Activated CD8-positive, alpha-beta T cell treated with anti-CD3 and anti-CD28 coated beads for 36 hours (primary cell): ENCODE measurements at places on chromosomes 12 and 14. TPM values are rescaled to one million over a fixed set of nuclear protein-coding genes. Genes with fewer than 3 reads are reported as not detected.

DNA sequence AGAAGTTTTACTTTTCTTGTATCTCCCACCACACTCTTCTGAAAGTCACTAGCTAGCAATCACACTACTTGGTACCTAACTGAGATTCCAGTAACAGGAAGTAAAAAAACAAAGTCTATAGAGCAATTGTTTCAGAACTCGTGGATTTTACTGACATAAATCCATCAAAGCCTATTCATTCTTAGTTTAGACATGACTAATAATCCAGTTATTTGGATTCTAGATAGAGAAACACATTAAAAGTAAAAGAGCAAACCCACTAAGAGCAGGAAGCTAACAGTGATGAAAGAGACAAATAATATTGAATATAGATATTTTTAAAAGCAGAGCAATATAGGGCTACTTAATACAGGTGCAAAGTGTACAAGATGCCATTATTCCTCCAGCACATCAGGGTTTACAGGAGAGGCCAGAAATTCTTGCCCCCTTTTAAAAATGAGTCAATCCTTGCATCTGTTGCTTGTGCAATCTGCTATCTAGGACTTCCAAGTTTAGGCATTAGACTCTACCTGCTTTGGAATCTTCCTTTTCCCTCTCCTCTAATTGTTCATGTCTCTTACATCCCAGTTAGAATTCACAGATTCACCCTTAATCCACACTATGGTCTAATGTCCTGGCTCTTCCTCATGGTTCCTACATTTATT is 6.0 kb downstream of the HEATR5A start:
- no peak for DNase-seq

GRCh38 chr12:89333564-89334252 is 18.6 kb downstream of the DUSP6 start:
- peak; percentile 42 for DNase-seq

DNA sequence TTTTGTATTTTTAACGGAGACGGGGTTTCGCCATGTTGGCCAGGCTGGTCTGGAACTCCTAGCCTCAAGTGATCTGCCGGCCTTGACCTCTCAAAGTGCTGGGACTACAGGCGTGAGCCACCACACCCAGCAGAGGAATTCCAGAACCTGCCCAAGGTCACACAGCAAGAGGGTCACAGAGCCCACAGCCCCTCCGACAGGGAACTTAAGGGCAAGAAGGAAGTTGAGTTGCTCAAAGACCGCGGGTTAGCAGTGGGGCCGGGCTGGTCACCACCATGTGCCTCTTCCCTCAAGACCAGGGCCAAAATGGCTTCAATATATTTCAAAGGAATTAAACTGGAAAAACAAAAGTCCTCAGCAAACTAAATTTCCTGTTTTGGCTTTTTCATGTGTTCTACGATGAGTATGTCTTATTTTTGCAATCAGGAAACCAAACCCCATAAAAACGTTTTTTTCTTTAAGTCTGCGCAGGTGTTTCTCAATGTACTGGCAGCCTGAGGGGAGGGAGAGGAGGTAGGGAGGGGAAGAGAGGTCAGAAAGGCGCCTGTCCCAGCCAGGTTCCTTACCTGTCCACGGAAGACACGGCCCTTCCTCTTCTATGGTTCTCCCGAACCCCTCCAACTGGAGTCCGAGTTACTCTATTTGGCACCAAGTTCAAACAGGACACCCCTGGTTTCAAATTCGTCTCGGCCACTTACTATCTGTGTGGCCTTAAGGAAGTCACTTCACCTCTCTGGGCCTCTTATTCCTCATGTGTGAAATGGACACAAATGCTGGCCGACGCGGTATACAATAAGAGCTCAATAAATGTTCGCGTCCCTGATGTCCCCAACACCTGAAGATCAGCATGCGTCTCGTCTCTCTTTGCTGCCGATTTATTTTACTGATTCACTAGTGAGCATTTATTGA is 778 bp downstream of the SLC8B1 start:
- no peak for DNase-seq

DNA sequence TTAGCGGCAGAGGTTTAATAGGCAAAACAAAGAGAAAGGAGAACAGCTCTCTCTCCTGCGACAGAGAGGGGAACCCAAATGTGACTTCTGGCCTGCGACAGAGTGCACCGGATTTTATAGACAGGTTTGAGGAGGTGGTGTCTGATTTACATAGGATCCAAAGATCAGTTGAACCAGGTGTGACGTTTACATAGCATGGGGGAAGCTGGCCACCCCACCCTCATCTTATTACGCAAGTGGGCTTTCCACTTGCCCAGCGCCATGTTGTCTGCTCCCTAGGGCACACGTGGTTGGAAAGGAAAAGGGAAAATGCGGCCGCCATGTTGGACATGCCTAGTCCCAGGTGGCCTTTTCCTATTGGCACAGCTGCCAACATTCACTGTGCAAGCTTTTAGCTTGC is 17.4 kb downstream of the BCL2L14 start:
- no peak for DNase-seq

DNA sequence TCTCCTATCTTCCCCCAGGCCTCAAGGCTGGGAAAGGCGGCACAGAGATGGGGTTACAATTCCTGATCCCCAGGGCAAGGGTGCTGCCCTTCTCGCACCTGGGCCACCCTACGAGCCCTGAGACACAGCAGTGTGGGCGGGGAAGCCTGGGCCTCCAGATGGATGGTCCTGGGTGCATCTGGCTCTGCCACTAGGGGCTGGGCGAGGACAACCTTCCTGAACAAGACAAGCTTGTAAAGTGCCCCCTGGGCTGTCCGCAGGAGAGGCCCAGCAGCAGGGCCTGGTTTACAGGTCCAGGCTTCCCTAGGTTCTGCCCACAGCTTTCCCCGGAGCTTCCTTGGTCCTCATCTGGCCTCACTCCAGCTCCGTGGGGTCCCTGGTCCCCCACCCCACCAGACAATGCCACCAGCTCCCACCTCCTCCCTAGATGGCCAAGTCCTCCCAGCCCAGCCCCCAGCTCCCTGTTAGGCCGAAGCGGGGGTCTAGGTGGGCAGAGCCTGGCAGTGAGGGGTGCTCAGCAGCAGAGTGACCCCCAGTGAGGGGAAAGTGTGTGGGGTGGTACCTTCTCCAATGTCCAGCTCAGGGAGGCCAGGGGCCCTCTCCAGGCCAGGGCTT is 8.9 kb downstream of the ARL6IP4 start:
- no peak for DNase-seq

DNA sequence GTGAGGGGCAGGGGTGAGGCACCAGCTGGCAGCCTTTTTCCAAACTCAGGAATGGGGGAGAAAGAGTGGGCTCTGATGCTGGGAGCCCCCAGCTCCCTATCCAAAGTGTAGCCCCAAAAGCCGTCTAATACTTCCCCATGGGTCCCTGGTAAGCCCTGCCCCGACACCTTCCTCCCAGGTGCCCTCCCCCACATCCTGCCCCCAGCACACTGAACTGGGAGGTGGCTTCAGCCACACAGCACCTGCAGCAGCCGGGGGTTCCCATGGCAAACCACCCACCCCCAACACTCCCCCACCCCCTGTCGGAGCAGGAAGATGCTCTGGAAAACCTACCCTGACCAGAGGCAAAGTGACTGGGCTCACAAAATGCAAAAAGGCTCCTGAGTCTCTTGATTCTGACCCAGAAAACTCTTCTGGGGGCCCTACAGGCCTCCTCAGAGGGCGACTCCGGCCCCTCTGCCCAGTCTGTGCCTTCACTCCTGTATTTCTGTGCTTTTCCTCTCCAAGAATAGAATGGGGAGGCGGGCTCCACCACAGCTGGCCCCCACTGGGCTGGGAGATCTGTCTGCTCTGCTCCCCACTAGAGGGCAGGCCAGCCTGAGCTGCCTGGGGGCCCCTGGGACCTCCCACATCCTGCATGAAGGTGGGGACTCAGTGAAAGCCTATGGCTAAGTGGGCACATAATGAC is 81.6 kb downstream of the ITPK1 start:
- DNase-seq: peak; percentile 75

GRCh38 chr12:28089338-28089737 is 100.9 kb upstream of the CCDC91 start:
- DNase-seq: no peak

DNA sequence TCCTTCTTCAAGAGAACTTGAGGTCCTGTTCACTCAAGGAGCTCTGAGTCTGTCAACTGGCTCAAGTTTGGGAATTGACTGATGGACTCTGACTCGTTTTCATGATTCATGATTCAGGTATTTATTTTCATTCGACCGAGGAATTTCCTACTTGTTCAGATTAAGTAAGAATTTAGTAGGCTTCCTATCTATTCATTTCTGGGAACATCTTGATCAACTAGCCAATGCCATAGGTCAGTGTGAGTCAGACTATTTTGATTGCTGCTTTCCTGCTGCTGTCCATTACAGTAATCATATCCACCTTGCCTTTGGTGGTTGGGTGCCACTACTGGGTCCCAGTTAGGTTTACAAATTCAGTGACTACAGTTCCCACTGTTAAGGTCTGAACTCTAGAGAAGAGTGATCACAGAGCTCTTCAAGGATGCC is 6.1 kb downstream of the FAM186A start:
- DNase-seq: no peak

DNA sequence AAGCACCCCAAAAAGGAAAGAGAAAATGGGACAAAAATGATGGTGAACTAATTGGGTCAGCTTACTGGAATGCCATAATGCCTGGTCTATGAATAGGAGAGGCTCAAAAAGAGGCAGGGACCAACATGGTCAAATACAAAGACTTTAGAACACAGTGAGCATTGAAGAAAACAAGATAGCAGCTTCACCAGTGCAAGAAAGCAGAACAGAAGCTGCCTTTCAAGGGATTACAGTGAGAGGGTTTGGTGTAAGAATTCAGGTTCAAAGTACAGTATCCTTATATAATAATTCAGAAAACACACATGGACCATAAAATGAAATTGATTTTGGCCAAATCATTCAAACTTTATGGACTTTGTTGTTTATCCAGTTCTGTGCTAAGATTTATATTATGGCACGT is 162.1 kb downstream of the NAV3 start:
- DNase-seq: no peak

- no peak for DNase-seq
Measured at GRCh38 chr12:100391856-100392255, 35.0 kb downstream of the SLC17A8 start.

DNA sequence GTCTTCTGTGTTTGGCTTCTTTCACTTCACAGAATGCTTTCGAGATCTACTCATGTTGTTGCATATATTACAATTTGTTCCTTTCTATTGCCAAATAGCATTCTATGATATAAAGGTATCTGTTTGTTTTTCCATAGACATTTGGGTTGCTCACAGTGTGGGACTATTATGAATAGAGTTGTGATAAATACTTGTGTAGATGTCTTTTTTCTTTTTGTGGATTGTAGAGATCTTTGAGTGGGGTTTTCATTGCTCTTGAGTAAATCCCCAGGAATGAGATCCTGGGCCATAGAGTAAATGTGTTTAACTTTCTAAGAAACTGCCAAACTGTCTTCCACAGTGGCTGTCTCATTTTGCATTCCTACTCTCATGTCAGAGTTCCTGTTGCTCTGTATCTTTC is 24.9 kb upstream of the CEBPE start:
- no peak for DNase-seq

- no peak for DNase-seq
Measured at GRCh38 chr14:99785426-99785825, 7.8 kb upstream of the EML1 start.

- DNase-seq: no peak
Measured at GRCh38 chr14:51859131-51859530, 1.3 kb upstream of the GNG2 start.

DNA sequence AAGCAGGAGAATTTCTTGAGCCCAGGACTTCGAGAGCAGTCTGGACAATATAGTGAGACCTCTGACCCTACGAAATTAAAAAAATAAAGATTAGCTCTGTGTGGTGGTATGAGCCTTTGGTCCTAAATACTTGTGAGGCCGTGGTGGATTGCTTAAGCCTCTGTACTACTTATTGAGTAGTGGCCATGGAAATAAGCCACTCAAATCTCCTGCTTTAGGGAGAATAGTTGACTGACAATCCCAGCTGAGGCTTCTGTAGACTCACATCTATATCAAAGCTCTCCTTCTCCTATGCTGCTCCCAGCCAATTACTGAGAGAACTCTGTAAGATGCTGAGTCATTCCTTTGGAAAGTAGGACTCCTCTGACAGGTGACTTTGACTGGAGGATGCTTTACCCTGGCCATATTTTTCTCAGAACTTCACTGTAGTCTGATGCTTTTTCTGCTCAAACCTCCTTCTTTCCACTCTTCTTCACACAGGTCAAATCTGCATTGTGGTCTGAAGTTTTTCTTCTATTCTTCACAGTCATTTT is 420.2 kb downstream of the SLC6A15 start:
- DNase-seq: no peak

GRCh38 chr12:130504110-130504839 is 166.6 kb downstream of the PIWIL1 start:
- DNase-seq: no peak

GRCh38 chr12:123139926-123140675 is 10.8 kb downstream of the PITPNM2 start:
- no peak for DNase-seq

DNA sequence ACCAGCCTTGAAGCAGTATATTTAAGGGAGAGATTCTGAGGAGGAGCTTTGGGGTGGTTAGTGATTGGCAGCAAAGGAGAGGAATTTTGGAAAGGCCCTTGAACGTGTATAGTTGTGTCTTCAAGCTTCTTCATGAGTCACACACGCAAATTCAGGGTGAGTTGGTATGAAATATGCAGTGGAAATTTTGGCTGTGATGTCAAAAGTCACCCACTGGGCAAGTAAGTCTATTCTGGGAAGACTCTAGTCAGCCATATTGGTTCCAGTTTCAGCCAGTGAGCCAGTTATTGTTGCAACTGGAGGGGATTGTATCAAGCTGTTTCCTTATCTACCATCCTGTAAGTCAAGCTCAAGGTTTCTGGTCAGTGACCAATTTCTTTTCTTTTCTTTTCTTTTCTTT is 32.0 kb upstream of the VASH1 start:
- no peak for DNase-seq

- DNase-seq: no peak
Measured at GRCh38 chr14:73851000-73851399, 631 bp upstream of the PTGR2 start.

- DNase-seq: no peak
Measured at GRCh38 chr12:7981446-7981845, 45.5 kb upstream of the SLC2A3 start.

- DNase-seq: no peak
Measured at GRCh38 chr14:59256331-59256730, 67.9 kb downstream of the DAAM1 start.

- peak; percentile 95 for DNase-seq
Measured at GRCh38 chr12:53267999-53268629, at the start of gene ESPL1. TSS of gene ESPL1 (plus strand) at chr12:53268299. CDS start at chr12:53268767, 468 bp downstream.

- DNase-seq: no peak
Measured at GRCh38 chr14:92500491-92500941, 13.1 kb upstream of the RIN3 start.

The ALX1 gene
- not detected for total RNA-seq

The C12orf56 gene
- total RNA-seq: not detected

The SPPL3 gene
- total RNA-seq: 20.8 TPM

The NTF3 gene
- not detected for total RNA-seq

The CCDC197 gene
- total RNA-seq: not detected

The CKAP4 gene
- total RNA-seq: 15.2 TPM

The P3H3 gene
- total RNA-seq: 2.1 TPM

The MYO1A gene
- 2.6 TPM for total RNA-seq

The CDK2 gene
- 90.1 TPM for total RNA-seq

The TPPP2 gene
- not detected for total RNA-seq

The TRHDE gene
- total RNA-seq: not detected

The ACSM4 gene
- total RNA-seq: not detected

The CAPZA3 gene
- total RNA-seq: not detected

The SIX4 gene
- not detected for total RNA-seq

The MRPL42 gene
- 87.6 TPM for total RNA-seq

The SUSD6 gene
- total RNA-seq: 35.7 TPM
